Caki2 (cell line): ENCODE measurements at places on chromosomes 4 and X.
A peak's percentile ranks its signal among the peaks of the same experiment; 100 is the strongest.

- no peak for DNase-seq
These were observed 162.9 kb upstream of the PGRMC2 start for GRCh38 chr4:128450326-128451120.

GRCh38 chr4:996030-996996 lies 3.1 kb upstream of the SLC26A1 start:
- DNase-seq, result no peak

DNA sequence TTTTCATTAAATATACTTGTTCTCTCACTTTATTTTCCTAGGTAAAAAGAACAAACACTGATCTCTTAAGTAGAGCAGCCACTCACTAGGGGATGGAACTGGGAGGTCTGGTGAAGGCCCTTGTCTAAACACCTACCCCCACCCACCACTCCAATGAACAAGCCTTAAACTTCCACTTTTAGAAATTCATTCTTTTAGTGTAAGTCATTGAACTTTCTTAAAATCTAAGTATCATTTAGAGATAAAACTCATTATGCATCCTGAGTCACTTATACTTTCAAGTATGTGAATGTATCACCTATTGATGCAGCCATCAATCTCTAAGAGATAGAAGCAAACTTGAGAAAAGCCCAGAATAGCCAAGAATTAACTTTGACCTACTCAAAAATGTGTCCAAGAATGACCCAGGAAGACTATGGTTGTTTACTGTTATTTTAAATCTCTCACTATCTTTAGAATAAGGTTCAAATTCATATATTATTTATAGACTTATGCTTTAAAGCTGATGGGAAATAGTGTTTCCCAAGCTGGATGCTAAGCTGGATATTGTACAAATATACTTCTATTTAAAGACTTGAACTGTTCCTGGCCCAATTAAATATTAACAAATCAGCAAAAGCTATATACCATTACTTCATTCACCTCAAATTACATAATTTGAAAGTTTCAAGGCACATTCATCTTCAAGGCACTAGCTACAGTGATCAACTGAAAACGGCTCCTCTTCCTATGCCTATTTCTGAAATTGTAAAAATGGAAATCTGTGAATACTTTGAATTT lies 49.5 kb downstream of the CAMK2D start:
- DNase-seq, result no peak

- DNase-seq, result no peak
These were observed 27.4 kb upstream of the HPGD start for GRCh38 chr4:174549721-174550120.

GRCh38 chrX:71579136-71579989 lies 1.1 kb downstream of the GCNA start:
- no peak for DNase-seq

GRCh38 chrX:18461431-18461830 lies 36.0 kb downstream of the CDKL5 start:
- DNase-seq, result no peak

- DNase-seq, result no peak
These were observed 218.9 kb downstream of the HS3ST1 start for GRCh38 chr4:11209826-11210225.

DNA sequence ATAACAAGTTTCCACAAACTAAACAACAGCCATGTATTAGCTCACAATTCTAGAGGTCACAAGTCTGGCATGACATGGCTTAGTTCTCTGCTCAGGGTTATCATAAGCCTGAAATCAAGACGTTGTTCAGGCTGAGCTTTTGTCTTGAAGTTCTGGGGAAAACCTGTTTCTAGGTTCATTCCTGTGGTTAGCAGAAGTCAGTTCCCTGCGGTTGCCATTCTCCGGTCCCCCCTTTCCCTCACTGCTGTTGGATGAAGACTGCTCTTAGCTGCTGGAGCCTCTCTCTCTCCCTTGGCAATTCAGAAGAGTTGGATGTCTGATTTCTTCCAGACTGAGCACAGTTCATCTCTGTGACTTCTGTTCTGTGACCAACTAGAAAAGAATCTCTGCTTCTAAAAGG lies 962.6 kb downstream of the PCDH7 start:
- no peak for DNase-seq

DNA sequence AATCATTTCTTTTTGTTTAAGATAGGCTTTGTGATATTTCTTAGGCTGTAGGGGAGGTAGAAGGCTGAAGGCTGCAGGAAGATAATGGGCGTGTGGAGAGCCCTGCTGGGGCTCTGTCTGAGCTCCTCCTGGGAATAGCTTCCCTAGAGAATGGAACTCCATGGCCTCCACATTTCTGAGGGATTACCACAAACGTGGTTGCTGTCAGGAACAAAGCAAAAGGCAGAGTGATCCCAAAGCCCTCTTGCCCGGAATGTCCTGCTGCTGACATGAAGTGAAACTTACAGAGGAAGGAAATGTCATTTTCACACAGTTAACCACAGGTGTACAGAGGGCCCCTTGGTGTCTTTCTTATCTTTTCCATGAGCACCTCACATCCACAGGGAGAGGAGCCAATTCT lies 89.3 kb downstream of the DDIT4L start:
- no peak for DNase-seq

GRCh38 chr4:68176500-68176899 lies 46.8 kb upstream of the TMPRSS11F start:
- DNase-seq, result no peak

DNA sequence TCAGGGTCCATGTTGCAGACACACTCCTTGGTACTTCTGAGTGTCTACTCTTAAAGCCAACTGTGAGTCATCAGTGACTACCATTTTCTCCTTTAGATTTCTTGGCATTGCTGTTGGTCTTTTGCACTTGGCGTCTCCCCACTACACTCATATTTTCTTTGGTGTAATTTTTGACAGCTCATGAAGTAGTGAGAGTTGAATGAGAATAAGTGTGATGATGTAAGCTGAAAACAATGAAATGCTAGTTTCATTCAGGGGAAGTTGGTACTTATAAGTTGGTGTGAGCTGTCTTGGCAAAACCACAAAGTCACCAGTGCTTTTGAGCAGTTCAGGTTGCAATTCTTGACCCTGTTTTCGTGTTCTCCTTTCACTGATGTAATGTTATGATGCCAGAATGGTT lies 142.9 kb upstream of the ARX start:
- DNase-seq, result peak; percentile 33

DNA sequence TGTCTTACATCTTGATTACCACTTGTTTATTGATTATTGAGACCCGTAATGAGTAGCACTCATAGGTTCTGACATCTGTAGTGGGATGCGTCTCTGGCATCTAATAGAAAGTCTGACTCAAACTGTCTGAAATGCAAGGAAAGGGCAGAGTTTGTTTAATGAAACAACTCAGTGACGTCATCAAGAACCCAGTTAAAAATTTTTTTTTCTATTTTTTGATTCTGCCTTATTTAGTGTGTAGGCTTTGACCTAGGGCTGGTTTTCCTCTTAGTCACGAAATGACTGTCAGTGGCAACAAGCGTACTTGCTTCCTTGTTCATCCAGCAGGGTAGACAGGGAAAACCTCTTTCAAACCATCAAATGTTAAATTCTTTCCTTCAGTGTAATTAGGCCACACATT lies 3.1 kb upstream of the CDKL5 start:
- peak; percentile 81 for DNase-seq

- peak; percentile 4 for DNase-seq
These were observed 30.4 kb downstream of the PGRMC1 start for GRCh38 chrX:119266364-119266995.

DNA sequence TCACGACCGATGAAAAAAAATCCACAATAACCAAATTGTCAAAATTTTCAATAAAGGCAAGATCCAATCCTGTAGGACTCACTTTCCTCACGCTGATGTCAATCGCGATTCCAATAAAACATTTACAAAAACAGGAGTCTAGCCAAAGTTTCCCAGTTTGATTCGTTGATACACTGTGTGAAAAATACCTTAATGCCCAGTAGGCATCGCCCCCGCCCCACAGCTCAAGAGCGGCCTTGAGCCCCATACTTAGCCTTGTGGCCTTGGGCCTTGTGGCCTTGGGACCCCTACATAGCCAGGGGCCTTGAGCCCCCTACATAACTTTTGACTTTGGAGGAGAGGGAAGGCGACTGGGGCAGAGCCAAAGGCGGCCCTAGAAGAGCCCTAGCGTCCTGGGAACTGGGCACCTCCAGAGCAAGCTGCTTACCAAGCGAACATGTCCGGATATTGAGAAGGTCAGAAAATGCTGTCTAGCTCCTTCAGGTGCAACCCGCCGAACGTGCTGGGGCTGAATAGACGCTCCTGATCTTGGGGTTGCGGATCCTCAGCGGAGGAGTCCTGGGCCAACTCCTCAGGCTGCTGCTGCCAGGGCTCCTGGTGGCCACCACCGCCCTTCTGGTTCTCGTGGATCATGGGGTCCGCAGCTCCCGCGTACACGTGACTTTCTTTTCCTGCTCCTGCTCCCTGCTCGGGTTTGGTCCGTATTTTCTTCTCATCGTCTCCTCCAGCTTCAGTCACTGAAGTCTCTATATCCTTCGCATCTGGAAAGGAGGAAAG lies 62.9 kb downstream of the RHOXF2B start:
- no peak for DNase-seq

DNA sequence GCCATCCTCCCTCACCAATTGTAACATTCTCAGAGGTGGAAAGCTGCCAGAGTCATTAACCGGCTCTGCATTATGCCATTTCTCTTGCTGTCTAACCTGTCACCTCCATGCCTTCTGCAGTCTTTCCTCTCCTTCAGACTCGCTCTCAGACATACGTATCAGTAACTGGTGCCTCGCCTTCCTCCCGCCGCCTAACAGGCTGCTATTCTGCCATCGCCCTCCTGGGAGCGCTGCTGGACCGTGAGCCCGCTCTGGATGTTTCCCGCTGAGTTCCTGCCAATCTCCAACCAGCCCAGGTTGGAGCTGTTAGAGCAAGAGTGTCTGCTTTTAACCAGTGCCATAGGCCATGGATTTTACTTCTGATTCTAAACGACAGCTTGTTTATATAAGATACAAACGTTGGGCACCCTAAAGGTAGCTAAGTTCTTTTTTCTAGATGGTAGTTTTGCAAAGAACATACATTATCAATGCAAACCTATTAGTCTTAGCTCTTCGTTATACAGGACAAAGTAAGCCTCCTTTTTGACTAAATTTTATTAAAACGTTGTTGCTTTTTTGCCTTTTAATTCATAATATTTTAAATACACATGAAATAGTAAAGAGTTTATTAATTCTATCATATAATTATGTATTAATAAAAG lies 59.5 kb upstream of the NEIL3 start:
- peak; percentile 80 for DNase-seq

DNA sequence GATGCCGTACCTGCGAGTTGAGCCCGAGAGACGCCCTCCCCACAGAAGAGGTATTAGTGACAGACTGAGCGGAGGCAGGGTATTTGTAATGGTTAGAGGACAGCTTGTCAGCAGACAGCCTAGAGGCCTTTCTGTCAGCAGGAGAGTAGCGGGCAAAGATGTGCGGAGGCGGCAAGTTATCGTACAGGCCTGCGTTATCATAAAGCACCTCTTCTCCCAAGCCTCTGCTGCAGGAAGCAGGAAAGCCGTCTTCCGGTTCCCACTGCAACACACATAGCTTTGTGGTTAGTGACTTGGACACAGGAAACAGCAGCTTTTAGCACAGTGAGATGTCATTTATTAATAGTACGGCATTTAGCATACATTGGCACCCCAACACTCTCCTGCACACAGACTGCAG lies 158.3 kb downstream of the AFAP1 start:
- no peak for DNase-seq

- DNase-seq, result no peak
These were observed 468 bp downstream of the ZMYM3 start for GRCh38 chrX:71253253-71254091.

GRCh38 chr4:145681518-145681917 lies 1.6 kb downstream of the C4orf51 start:
- DNase-seq, result no peak

DNA sequence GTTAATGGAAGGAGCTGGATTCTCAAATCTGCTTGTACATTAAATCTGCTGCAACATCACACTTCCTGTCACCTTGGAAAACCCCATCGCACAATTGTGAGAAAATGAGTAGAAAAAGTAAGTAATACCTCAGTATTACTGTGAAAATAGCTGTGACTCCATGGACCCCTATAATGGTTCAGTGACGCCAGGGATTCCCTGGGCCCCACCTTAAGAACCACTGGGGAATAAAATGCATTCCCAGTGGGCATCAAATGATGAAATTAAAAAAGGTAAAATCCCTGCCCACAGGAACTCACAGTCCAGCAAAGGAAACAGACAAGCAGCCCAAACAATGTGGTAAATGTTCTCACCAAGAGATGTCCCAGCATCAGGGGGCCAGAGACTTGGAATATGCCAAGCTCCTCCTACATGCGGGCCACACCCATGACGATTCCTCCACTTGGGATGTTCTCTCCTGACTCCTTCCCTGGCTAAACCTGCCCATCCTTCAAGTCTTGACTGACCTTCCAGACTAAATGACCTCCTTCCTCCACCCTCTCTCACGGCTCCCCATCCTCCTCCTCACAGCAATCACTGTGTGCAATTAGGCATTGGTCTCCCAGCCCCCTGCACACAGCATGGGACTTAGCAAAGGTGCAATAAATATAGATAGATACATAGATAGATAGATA lies 2.6 kb downstream of the EVC2 start:
- no peak for DNase-seq

DNA sequence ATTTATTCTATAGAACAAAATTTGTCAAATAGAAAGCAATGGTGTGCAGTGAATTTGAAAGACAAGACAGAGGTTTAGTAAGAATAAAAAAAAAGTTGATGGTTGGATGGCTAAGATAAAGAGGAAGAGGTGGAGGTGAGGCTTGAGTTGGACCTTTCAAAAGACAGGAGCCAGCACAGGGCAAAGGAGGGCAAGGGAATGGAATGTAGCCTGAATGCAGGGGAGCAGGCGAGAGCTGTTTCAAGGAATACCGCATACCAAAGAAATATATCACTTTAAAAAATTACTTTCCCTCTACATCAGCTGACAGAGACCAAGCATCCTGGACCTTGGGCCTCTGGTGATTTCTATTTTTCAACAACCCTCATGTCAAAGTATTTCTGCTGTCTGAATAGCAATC lies 38.0 kb upstream of the CXXC4 start:
- no peak for DNase-seq

GRCh38 chrX:56813318-56813837 lies 84.3 kb downstream of the NBDY start:
- DNase-seq, result no peak

GRCh38 chr4:166400270-166400894 lies 527.3 kb downstream of the TLL1 start:
- DNase-seq, result no peak

GRCh38 chr4:106796876-106797275 lies 239.2 kb downstream of the DKK2 start:
- DNase-seq, result no peak

- DNase-seq, result peak; percentile 1
These were observed 219.0 kb upstream of the CPEB2 start for GRCh38 chr4:14783011-14783877.

DNA sequence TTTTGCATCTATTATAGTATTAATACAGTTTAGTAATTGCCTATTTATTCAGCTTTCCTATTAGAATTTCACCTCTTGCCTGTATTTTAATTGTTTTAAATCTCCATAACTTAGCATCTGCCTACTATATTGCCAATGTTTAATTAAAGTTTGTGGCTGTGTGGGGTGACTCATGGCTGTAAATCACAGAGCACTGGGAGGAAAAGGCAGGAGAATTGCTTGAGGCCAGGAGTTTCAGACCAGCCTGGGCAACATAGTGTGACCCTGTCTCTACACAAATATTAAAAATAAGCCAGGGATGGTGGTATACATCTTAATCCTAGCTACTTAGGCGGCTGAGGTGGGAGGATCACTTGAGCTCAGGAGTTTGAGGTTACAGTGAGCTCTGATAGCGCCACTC lies 14.5 kb upstream of the CCSER1 start:
- no peak for DNase-seq
